ENCODE measurements at places on chromosomes 13 and 19.
A peak's percentile ranks its signal among the peaks of the same experiment; 100 is the strongest.

GRCh38 chr13:42720113-42720857 lies 61.1 kb upstream of the FAM216B start:
- DNase-seq = peak; percentile 26

DNA sequence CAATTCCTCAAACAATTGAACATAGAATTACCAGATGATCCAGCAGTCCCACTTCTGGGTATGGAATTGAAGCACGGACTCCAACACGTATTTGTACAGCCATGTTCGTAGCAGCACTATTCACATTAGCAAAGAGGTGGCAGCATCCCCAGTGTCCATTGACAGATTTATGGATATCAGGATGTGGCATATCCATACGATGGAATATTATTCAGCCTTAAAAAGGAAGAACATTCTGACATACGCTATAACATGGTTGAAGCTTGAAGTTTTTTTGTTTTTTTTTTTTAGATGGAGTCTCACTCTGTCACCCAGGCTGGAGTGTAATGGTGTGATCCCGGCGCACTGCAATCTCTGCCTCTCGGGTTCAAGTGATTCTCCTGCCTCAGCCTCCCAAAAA lies 220.6 kb downstream of the ZIC5 start:
- DNase-seq = no peak

GRCh38 chr19:2600914-2601870 lies 101.3 kb downstream of the GNG7 start:
- DNase-seq = no peak

DNA sequence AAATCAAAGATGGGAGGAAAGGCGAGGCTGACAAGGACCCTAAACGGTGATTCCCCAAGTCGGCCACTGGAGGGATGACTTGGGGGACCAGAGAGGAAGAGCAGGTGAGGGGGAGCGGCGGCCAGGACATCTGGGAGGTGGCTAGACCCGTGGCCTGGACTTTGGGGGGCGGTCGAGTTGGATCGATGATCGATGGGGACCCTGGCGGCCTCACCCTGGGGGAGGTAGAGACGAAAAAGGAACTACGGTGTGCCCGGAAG lies 7.7 kb upstream of the CIRBP start:
- DNase-seq = no peak

GRCh38 chr13:30796132-30796572 lies 60.8 kb downstream of the ALOX5AP start:
- peak; percentile 37 for DNase-seq

- DNase-seq = no peak
Measured at GRCh38 chr13:78334059-78334458, 269.3 kb downstream of the POU4F1 start.

GRCh38 chr13:26749285-26749684 lies 11.3 kb downstream of the GPR12 start:
- DNase-seq = no peak

DNA sequence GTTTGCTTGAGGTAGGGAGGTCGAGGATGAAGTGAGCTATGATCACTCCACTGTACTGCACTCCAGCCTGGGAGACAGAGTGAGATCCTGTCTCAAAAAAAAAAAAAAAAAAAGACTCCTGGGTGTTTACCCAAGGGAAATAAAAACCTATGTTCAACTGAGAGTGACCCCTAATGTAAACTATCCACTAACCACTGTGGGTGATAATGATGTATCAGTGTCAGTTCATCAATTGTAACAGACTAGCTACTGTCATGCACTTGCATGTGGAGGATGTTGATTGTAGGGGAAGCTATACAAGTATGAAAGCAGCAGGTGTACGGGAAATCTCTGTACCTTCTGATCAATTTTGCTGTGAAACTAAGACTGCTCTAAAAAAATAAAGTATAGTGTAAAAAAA lies 2.6 kb upstream of the CIB3 start:
- no peak for DNase-seq

DNA sequence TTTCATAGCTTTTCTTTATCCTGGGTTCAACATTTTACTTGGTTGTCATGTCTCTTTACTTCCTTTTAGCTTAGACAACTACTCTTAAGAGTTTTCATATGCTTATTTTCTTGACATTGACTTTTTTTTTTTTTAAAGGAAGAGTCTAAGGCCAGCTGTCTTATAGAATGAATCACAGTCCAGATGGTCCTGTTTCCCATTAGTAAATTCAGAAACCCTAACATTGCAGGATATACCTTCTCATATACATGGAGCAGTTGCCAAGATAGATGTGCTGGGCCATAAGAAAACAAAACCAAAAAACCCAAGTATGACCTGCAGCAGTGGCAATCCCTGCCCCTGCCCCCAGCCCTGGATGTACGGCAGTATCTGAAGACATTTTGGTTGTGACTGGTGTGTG lies 72.8 kb downstream of the COG3 start:
- DNase-seq = no peak

DNA sequence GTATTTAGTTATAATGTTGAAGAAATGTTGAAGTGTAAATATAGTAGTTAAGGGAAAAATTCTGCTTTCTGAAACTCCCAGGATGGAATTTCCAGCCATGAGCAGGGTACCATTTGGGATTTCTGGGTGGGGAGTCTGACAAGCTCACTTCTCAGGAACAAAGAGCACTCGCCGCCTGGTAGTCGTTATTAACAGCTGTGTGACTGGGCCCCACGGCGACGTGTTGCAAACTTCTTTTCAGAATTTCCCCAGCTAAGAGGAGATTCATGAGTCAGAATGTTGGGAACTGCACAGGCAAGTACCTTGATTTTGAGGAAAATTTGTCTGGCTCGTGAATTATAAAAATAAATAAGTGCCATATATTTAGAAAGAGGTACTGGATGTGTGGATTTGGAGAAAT lies 103.7 kb downstream of the LACC1 start:
- no peak for DNase-seq

GRCh38 chr19:56972291-56972841 lies 131.8 kb upstream of the PEG3 start:
- DNase-seq = no peak

DNA sequence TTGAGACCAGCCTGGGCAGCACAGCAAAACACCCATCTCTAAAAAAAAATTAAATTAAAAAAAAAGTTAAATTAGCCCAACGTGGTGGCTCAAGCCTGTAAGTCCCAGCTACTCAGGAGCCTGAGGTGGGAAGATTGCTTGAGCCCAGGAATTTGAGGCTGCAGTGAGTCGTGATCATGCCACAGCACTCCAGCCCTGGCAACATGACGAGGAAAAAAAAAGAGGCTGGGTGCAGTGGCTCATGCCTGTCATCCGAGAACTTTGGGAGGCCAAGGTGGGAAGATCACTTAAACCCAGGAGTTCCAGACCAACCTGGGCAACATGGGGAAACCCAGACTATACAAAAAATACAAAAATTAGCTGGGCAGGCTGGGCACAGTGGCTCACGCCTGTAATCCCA lies 2.2 kb upstream of the TMEM161A start:
- DNase-seq = no peak

DNA sequence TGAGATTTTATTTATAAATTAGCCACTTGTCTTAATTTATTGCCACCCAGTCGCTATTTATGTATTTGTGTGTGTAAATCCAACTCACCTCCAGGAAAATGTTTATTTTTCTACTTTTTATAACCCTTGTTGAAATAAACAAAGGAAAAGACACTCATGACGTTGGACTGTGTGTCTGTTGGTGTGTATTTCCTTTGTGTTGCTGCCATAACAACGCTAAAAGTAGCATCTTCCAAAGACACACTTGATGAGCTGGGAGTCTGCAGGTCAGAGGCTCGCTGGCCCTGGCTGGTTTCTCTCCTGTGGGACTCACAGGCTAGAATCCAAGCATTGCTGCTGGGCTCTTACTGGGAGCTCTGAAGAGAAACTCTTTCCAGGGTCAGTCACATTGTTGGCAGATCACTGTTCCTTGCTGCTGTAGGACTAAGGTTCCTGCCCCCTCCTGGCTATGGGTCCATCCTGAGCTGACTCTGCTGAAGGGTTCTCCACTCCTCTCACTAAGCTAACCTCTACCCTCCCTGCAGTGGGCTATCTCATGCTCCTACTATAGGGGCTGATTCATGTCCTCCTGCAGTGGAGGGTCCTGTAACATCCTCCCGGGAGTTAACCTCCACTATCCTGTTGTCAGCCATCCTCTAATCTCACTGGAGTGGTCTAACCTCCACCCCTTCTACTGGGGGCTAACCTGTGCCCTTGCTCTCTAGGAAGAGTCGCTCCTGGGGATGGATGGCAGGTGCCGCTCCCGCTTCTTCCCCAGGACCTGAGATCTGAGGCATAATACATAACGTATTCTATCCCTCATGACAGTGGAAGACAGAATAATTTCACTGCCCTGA lies 2.1 kb downstream of the IFNL2 start:
- DNase-seq = no peak
